ENCODE measurements at places on chromosomes 13 and 19.

DNA sequence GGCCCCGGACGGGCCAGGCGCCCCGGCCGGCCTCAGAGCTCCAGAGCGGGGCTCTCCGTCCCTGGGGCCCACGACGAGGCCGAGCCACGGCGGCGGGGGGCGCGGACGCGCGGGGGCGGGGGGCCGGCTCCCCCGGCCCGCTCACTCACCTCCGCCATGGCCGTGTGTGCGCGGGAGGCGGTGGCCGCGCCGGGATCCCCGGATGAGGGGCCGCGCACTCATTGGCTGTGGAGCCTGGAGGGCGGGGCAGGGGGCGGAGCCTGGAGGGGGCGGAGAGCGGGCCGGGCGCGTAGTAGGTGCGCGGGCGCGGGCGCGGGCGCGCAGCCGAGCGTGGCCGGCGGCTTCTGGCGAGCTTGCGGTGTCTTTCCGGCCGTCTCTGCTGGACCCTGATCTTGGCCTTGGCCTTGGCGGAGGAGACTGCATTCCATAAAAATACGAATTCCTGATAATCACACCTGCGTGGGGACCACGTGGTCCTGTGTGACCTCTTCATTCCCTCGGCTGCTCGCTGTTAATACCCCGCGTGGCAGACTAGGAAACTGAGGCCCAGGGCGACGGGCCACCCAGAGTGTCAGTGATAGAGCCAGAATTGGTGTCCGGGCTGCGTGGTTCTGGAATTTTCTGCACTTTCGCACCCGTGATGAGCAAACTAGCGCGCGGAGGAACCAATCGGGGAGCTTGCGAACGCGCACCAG lies at the start of gene MIER2:
Gene MIER2 (minus strand): TSS at position 172 of the 695 bp plus-strand sequence. CDS start 14 bp downstream, at position 158.
- peak; percentile 84 for DNase-seq

- peak; percentile 65 for DNase-seq
Observed at GRCh38 chr19:13847407-13848339, 29.3 kb upstream of the NANOS3 start.

DNA sequence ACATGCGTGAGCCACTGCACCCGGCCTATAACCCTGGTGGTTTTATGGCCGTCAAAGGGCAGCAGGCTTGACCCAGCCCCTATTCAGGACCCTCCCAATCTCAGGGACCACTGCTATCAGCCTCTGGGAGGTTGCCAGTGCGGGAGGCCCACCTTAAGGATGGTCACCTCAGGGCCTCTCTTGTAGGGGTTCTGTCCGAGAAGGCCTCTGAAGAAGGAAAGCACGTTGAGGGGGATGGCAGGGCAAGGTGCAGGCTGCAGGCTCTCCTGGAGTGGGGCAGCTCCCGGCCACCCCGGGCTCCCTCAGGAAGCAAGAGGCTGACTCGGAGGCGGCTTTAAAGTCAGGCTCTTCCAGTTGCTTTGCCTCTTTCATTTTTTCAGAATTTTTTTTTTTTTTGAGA lies 6.0 kb upstream of the GRTP1 start:
- no peak for DNase-seq

DNA sequence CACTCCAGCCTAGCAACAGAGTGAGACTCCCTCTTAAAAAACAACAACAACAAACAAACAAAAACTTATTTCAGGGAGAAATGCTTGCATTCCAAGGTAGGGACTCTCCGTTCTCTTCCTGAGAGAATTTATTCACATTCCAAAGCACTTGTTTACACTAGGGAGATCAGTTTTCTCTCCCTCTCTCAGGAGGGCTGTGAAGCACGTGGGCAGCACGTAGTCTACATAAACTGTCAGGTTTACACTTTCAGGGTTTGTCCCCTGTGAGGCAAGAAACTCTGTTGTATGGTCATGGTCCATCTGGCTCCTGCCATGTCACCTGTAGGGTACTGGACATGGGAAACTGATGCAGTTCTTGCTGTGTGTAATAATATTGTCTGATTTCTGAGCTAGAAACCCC lies 31.6 kb downstream of the WDR87 start:
- no peak for DNase-seq

DNA sequence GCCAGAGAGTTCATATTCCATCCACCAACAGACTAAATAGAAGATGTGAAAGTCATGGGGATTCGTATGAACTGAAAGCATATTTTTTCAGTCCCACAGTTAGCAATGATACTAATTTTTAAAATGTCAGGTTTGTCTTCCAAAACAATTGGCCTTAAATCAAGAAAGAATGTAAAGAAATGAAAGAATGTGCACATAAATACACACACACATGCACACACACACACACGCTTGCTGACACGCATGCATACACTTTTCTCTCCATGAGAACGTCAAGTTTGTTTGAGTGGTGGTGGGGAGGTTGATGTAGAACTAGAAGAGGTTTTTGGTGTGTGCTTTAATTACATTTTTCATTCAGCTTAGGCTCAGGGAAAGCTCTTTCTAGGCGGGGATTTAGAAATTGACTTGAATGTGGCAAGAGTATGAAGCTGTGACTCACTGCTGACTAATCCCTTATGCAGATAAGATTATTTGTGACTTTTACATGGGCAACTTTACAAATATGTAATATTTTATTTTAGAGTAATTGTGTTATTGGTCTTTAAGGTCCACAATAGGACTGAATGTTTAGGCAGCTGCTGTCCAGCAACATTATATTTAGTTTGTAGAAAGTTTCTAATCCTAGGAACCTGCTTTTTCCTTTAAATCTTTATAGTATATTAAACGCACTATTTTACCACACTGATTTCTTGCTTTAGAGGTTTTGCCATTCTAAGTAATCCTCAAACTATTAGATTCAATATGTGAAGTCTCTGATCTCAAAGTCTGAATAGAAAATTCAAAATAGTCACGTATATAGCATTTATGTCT lies 18.8 kb downstream of the FLT1 start:
- DNase-seq: no peak

DNA sequence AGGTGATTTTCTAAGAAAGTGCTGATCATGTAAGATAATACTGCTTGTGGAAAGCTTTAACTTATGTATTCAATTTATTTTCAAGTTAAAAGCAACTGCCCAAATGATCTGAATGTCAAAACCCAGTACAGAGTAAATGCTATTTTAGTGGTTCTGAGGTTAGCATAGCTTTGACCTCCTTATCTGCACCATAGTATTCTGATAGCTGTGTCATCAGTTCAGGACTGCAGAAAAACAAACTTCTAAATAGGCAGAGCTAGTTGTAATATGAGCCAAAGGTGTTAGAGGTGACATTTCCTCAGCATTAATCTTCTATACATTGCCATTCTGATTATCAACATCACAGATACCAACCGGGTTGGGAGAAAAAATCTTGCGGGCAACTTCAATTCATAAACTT lies 758.7 kb downstream of the SLITRK5 start:
- DNase-seq: no peak

DNA sequence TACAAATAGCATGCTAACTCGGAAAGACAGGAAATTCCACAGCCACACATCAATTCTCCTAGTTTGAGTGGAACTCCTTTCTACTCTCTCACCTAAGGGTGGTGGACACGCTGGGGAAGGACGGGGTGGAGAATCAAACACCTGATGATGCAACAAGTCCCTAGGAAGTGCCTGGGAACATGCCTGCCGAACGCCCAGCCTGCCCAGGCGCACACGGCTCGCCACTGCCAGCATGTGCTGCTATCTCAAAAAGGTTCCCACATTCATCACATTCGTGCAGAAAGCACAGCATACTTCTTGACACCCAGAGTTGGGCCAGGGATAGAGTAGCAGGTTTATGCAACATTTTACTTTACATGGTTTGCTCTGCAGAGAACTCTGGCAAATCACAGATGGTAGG lies 164.6 kb downstream of the ABCC4 start:
- DNase-seq: no peak

DNA sequence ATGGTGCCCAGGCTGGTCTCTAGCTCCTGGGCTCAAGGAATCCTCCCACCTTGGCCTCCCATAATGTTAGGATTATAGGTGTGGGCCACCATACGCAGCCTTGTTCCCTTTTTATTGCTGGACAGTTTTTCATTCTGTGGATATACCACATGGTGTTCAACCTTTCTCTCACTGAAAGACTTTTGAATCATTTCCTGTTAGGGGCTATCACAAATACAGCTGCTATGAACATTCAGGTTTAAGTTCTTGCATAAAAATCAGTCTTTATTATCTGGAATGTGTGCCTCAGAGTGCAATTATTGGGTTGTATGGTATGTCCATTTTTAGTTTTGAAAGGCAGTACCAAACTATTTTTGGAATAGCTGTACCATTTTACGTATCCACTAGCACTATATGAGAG lies 647.2 kb downstream of the LIG4 start:
- DNase-seq: no peak

DNA sequence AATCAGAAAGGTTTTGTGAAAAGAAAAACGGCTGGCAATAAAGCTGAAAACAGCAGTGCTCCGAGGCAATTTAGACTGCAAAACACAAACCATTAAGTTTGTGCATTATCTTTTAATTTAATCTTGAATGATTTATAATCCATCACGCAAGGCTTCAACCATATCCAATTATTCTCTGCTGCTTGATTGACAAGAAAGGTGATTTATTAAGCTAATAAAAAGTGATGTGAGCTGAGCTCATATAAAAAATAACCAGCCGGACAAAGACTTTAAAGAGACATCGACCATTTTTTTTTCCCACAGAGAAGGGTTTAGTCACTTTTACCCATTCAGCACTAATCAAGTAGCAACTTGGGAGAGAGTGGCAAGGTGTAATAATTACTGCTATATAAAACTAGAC lies 33.6 kb downstream of the TSHZ3 start:
- DNase-seq: no peak

DNA sequence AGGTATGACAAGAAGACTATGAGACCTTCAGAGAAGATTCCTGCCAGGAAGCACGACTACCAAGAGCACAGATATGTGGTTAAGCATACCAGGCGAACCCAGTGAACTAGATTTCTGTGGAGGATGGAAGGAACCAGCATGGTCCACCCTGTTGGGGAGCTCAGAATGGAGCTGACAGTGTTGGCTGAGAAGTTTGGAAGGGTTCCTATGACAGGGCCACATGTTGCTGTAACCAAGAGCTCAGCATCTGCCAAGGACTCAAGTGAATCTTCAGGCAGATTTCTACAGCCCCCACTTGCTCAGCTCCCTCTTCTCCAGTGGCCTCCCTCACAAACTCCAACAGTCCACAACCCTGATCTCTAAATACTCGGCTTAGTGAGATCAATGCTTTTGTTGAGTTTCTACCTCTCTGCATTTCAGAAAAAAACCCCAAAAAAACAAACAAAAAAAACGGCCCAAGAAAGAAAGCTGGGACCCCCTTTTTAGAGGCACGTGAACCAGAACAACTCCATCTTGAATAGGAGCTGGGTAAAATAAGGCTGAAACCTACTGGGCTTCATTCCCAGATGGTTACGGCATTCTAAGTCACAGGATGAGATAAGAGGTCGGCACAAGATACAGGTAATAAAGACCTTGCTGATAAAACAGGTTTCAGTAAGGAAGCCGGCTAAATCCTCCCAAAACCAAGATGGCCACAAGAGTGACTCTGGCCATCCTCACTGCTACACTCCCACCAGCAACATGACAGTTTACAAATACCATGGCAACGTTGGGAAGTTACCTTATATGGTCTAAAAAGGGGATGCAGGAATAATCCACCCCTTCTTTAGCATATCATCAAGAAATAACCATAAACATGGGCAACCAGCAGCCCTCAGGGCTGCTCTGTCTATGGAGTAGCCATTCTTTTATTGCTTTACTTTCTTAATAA lies 691.1 kb downstream of the UQCRFS1 start:
- no peak for DNase-seq

DNA sequence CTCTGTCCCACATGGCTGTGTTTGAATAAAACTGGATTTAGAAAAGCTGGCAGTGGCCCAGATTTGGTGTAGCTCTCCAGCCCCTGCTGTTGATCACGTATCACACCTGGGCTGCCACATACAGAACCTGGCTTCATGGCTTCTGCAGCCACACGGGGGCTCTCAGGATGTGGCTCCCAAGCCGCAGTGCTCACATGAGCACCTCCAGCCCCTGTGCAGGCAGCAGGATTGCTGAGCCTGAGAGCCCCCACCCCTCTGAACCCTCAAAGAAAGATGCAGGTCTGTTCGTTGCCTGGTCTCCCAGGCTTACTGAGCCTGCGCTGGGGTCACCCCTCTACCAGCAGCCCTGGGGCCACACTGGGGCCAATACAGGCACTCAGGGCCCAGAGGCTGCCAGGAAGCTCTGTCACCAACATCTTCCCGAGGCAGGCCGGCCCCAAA lies 2.7 kb downstream of the PLEKHF1 start:
- no peak for DNase-seq

DNA sequence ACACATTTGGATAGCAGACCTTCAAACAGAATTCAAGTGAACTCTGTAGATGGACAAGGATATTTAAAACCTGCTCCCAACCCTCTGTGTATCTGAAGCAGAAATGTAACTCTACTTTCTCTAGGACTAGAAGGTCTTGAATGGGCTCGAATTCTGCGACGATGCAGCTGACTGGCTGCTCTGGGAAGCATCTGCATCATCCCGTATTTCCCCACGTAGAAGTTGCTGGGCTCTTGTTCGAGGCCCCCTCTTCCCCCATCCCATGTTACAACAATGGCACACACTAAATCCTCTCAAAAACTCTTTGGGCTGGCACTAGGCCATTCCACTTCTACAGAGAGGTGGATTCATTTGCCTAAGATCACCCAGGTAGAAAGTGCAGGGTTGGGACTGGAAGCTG lies 15.0 kb downstream of the C19orf81 start:
- DNase-seq: no peak

- no peak for DNase-seq
Observed at GRCh38 chr13:102977471-102977870, 88.7 kb downstream of the SLC10A2 start.

GRCh38 chr13:89066868-89067466 lies 1395.8 kb downstream of the SLITRK5 start:
- DNase-seq: no peak

- no peak for DNase-seq
Observed at GRCh38 chr19:2728783-2729387, 7.7 kb upstream of the DIRAS1 start.

DNA sequence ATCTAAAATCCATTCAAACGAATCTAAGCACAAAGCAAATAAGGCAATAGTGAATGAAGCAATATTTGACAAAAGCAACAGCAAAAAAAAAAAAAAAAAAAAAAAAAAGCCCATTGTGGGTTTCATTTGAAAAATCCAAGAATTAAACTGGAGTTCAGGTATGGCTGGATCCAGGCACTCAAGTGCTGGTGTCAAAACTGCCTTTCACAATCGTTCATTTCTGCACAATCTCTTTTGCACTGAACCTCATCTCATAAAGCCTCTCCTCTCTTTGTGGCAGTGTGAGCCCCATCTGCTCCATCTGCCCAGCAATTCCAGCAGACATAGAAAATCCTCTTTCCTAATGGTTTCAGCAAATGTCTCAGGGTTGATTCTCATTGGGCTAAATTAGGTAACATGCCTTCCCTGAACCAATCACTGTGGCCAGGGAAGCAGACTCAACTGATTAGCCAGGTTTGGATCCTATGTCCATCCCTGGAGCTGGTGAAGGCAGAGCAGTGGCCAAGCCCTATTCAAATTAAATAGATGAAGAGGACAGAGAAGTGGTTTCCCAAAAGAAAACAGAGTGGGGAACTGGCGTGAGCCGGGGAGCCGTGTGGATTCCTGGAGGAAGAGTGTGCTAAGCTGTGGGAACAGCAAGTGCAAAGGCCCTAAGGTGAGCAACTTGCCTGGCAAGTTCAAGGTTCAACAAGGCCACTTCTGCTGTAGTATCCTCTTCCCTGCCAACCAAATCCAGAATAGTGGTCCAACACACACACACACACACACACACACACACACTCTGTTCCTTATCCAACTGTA lies 1.2 kb upstream of the HIF3A start:
- no peak for DNase-seq

- peak; percentile 21 for DNase-seq
Observed at GRCh38 chr13:39263033-39263432, 224.8 kb downstream of the NHLRC3 start.

- DNase-seq: no peak
Observed at GRCh38 chr19:32040236-32040635, 305.2 kb upstream of the ZNF507 start.

Measured in activated CD4-positive, alpha-beta T cell treated with anti-CD3 and anti-CD28 coated beads for 24 hours (primary cell).